Activated T-helper 17 cell treated with anti-CD3 and anti-CD28 coated beads, Interleukin-2, amount 50 U/mL, for 72 hours (primary cell): ENCODE measurements at places on chromosomes 13 and 19. TPM values are rescaled to one million over a fixed set of nuclear protein-coding genes. Genes with fewer than 3 reads are reported as not detected.
A peak's percentile ranks its signal among the peaks of the same experiment; 100 is the strongest.

The WTIP gene
- 1.9 TPM for total RNA-seq

The TFPT gene
- 47.3 TPM for total RNA-seq

The NLRP7 gene
- not detected for total RNA-seq

The DMKN gene
- total RNA-seq = 1.7 TPM

The LGI4 gene
- 1.9 TPM for total RNA-seq

The MBD3L3 gene
- not detected for total RNA-seq

The SLC10A2 gene
- not detected for total RNA-seq

The GPC5 gene
- 0.09 TPM for total RNA-seq

The ZMYM2 gene
- total RNA-seq = 42.4 TPM

DNA sequence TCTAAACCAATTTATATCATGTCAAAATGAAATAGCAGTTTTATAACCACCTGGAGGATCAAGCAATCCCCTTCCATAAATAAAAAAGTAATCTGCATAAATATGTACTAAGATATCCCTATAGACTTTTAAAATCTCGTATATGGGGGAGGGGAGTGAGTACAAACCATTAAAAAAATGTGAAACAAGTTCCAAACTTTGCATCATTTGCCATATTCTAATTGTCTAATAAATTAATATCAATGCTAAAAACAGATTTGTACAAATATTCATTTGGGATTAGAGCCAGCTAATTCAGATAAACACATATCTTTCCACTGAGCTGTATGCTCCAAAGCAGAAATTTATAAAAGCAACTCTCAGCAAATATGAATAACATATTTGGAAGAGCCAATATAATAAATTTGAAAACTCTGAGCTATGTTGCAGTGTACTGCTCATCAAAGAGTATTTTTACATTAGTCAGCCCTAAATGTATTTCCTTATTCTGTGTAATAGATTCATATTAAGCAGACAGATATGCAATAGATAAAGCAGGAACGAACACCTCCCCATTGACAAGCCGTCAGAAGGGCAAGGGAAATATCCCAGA is 970.2 kb downstream of the EFNB2 start:
- ATAC-seq = no peak
- H3K4me1 ChIP-seq = no peaks in the 10 kb centered on the region
- H3K4me3 ChIP-seq = no peak overlapping the region
- H3K27me3 ChIP-seq = no peaks in the 10 kb centered on the region
- H3K36me3 ChIP-seq = no peaks in the 10 kb centered on the region

GRCh38 chr19:41515015-41515652 is 60.8 kb upstream of the CEACAM21 start:
- no peak for ATAC-seq
- H3K27ac ChIP-seq = no peak overlapping the region
- no peaks in the 10 kb centered on the region for H3K36me3 ChIP-seq
- peaks cover 37% of the 10 kb centered on the region for H3K27me3 ChIP-seq
- H3K4me1 ChIP-seq = no peaks in the 10 kb centered on the region

- ATAC-seq = peak; percentile 14
- H3K4me3 ChIP-seq = peak overlapping the region; percentile 96
- H3K4me1 ChIP-seq = peaks cover 12% of the 10 kb centered on the region
- peaks cover 41% of the 10 kb centered on the region for H3K36me3 ChIP-seq
- H3K27me3 ChIP-seq = no peaks in the 10 kb centered on the region
These were observed 463 bp downstream of the SUGP1 start for GRCh38 chr19:19319732-19320360.

DNA sequence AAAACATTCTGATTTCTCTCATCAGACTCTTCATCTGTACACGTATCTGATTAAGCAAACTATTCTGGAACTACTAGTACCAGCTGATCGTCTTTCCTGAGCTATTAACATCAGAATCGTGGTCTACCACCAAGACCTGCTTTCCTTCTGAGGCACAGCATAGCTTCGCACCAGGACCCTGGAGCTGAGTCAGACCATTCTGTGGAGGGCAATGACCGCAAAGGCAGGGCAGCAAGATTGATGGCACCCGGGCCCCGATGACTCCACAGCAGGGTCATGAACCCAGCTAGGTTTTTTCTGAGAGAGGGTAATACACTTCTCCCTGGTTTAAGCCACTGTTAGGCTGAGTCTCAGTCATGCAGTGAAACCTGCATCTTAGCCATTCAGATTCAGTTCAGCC is 158.7 kb upstream of the GPR12 start:
- no peaks in the 10 kb centered on the region for H3K36me3 ChIP-seq
- H3K27me3 ChIP-seq = peaks cover 20% of the 10 kb centered on the region
- no peak overlapping the region for H3K27ac ChIP-seq
- H3K4me3 ChIP-seq = no peak overlapping the region
- H3K4me1 ChIP-seq = peaks cover 8% of the 10 kb centered on the region

DNA sequence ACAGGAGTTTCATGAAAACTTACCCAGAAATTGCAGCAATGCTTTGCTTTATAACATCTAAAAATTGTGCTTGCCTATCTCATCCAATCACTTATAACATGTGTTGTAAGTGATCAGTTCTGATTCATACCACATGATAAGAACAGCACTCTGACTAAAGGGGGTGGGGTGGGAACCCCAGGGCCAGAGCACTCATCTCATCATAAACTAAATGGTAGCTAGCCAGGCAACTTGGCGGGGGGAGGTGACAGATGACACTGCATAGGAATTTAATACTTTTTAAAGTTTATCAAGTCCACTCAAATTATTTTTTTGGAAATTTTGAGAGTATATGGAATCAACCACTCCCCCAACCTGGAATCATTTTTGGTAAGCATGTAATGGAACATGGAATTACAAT is 42.1 kb downstream of the FOXO1 start:
- peak; percentile 83 for ATAC-seq
- H3K4me3 ChIP-seq = peak overlapping the region; percentile 18
- H3K27ac ChIP-seq = no peak overlapping the region
- no peaks in the 10 kb centered on the region for H3K27me3 ChIP-seq
- peaks cover 48% of the 10 kb centered on the region for H3K4me1 ChIP-seq

- H3K27ac ChIP-seq = peak overlapping the region; percentile 48
- no peak for ATAC-seq
- H3K27me3 ChIP-seq = no peaks in the 10 kb centered on the region
These were observed 89.5 kb downstream of the USP12 start for GRCh38 chr13:27081893-27082679.

GRCh38 chr19:19542507-19542906 is 4.4 kb downstream of the CILP2 start:
- peaks cover 5% of the 10 kb centered on the region for H3K27me3 ChIP-seq
- H3K4me1 ChIP-seq = peaks cover 7% of the 10 kb centered on the region
- ATAC-seq = no peak
- H3K27ac ChIP-seq = no peak overlapping the region
- H3K36me3 ChIP-seq = no peaks in the 10 kb centered on the region
- no peak overlapping the region for H3K4me3 ChIP-seq

- peaks cover 23% of the 10 kb centered on the region for H3K36me3 ChIP-seq
- H3K4me1 ChIP-seq = no peaks in the 10 kb centered on the region
- H3K27me3 ChIP-seq = no peaks in the 10 kb centered on the region
These were observed 2.9 kb downstream of the NUMBL start for GRCh38 chr19:40687525-40688016.

DNA sequence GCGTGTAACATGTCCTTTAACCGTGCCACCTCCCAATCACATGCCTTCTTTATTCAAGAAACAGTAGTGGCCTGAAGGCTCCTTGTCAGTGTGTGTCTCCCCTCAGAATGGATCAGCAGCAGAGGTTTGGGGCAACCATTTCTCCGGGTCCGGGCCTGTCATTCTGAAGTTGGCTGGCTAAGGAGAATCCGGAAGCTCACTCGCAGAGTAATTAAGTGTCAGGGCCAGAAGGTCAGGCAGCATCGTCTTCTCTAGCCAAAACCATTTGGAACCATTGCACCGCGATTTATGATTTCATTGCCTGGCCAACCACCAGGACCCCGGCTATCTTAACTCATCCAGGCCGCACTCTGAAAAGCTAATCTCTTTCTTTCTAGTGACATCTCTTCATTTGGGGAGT is 550.8 kb downstream of the EFNB2 start:
- no peaks in the 10 kb centered on the region for H3K4me1 ChIP-seq
- H3K27me3 ChIP-seq = no peaks in the 10 kb centered on the region
- H3K4me3 ChIP-seq = no peak overlapping the region
- H3K36me3 ChIP-seq = no peaks in the 10 kb centered on the region
- H3K27ac ChIP-seq = no peak overlapping the region
- ATAC-seq = no peak

DNA sequence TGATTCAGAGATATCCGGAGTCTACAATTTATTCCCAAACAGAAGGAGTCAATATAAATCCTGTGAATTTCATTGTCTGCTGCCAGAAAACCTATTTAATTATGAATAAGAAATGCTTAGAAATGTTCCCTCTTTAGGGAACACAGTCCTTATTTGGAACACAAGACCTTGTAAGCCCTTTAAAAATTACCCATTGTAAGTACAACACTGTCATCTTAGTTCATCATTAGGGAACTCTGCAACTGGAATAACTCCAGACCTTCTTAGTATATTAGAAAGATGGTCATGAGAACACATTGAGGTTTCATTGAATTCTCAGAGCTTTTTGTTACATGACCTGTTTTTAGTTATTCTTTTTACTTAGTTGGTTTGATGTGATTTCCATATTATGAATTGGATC is 548.5 kb upstream of the KLF12 start:
- no peaks in the 10 kb centered on the region for H3K4me1 ChIP-seq
- no peak overlapping the region for H3K27ac ChIP-seq
- peaks cover 7% of the 10 kb centered on the region for H3K27me3 ChIP-seq
- H3K36me3 ChIP-seq = no peaks in the 10 kb centered on the region

- H3K4me1 ChIP-seq = peaks cover 20% of the 10 kb centered on the region
- ATAC-seq = peak; percentile 55
- no peak overlapping the region for H3K4me3 ChIP-seq
- no peak overlapping the region for H3K27ac ChIP-seq
- H3K36me3 ChIP-seq = no peaks in the 10 kb centered on the region
- peaks cover 20% of the 10 kb centered on the region for H3K27me3 ChIP-seq
These were observed 20.5 kb downstream of the CYTH2 start for GRCh38 chr19:48489608-48490216.

GRCh38 chr19:42092350-42092749 is 16.4 kb downstream of the ZNF574 start:
- peaks cover 82% of the 10 kb centered on the region for H3K36me3 ChIP-seq
- no peak overlapping the region for H3K4me3 ChIP-seq
- H3K4me1 ChIP-seq = peaks cover 37% of the 10 kb centered on the region
- peak; percentile 34 for ATAC-seq

- H3K27ac ChIP-seq = no peak overlapping the region
- H3K27me3 ChIP-seq = peaks cover 51% of the 10 kb centered on the region
- no peak for ATAC-seq
- peaks cover 6% of the 10 kb centered on the region for H3K4me1 ChIP-seq
These were observed 1.3 kb downstream of the CDX2 start for GRCh38 chr13:27967736-27968315.

DNA sequence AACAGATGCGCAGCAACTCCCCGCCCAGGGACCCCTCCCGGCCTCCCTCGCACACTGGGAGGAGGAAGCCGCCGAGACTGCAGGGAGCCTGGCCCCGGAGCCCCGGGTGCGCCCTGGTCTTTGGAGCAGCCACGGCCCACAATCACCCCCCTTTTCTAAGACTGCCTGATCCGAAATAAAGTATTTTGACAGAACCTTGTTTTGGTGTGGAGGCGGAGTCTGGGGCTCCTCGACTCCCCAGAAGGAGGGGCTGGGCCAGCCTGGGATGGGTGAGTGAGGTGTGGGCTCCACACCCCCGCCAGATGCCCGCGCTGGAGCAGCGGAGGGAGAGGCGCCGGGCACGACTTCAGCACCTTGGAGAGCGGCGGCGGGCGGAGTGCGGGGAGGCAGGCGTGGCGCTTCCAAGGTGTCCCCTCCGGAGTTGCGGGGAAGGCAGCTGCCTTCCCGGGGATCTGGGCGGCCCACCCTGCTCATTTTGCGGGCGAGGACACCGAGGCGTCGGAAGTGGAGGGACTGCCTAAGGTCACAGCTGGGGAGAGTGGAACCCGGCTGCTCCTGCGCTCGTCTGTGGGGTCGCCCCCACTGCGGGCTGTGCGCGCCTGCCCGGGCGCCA is 9.4 kb downstream of the SIRT6 start:
- peaks cover 7% of the 10 kb centered on the region for H3K27me3 ChIP-seq
- no peak overlapping the region for H3K27ac ChIP-seq
- H3K36me3 ChIP-seq = peaks cover 24% of the 10 kb centered on the region
- ATAC-seq = peak; percentile 70

DNA sequence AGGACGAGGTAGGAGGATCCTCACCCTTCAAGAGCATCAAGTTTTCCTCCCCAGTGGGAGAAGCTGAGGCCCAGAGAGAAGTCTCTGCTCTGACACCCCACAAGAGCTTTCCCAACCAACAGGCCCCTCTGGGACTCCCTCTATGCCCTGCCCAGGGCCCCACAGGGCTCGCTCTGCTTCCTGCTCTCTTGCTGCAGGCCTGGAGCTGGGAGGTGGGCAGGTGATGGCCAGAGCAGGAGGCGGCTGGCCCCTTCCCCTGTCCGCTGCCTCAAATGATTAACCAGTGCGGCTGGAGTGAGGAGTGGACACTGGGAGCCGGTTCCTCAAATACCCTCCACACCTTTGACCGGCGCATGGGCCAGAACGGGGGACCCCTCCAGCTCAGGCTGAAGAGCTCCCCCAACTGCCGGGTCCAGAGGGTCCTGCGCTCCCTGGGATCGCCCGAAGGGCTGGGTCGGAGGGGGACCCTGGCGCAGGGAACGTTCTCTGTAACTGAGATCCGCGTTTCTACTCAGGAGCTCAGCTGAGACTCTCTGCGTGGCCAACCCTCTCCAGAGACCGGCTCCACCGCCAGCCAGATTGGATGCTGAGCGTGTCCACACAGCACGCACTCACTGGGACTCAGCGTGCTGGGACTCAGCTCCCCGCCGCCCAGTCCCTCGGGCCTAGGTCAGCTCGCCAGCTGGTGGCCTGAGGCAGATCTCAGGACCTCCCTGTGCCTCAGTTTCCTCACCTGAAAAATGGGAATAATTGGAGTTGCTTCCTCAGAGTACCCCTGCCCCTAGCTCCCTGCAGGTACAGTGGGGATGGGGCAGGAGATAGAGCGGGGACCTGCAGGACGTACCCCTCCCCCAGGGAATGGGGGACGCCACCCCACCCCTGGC is 6.7 kb upstream of the ONECUT3 start:
- peaks cover 6% of the 10 kb centered on the region for H3K4me1 ChIP-seq
- H3K36me3 ChIP-seq = no peaks in the 10 kb centered on the region
- peak; percentile 33 for ATAC-seq

DNA sequence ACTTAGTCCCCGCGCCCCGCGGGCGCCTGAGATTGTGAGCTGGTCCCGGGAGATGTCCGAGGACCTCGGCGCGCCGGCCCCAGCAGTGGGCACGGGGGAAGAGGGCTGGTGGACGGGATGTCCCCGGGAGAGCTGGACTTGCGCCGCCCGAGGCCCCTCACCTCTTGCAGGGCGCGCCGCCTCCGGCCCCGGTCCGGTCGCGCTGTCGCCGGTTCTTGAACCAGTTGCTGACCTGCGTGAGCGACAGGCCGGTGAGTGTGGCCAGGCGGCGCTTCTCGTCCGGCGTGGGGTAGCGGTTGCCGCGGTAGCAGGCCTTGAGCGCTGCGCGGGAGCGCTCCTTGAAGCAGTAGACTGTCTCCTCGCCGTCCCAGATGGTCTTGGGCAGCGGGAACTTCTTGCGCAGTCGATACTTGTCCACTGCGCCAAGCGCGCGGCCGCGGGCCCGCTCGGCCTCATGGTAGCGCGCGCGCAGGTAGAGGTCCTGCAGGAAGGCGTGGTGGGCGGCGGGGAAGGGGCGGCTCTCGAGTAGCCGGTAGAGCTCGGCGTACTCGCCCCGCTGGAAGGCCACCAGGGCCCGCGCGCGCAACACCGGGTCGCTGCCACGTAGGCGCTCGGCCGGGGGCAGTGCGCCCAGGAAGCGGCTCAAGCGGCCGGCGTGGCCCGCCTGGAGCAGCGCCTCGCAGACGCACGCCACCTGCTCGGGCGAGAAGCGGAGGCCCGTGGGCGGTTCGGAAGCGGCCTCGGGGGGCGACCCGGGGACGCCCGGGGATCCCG is 984 bp downstream of the SIX5 start:
- peaks cover 6% of the 10 kb centered on the region for H3K4me1 ChIP-seq
- H3K4me3 ChIP-seq = peak overlapping the region; percentile 54
- no peak for ATAC-seq
- peaks cover 6% of the 10 kb centered on the region for H3K36me3 ChIP-seq
